NCI-H2107 (cell line): ENCODE measurements at places on chromosomes 6 and 20.
A peak's percentile ranks its signal among the peaks of the same experiment; 100 is the strongest.

GRCh38 chr6:15395087-15395486, 149.2 kb downstream of the JARID2 start:
- DNase-seq: no peak

GRCh38 chr6:45923831-45924391, 91.7 kb downstream of the CLIC5 start:
- DNase-seq: no peak

DNA sequence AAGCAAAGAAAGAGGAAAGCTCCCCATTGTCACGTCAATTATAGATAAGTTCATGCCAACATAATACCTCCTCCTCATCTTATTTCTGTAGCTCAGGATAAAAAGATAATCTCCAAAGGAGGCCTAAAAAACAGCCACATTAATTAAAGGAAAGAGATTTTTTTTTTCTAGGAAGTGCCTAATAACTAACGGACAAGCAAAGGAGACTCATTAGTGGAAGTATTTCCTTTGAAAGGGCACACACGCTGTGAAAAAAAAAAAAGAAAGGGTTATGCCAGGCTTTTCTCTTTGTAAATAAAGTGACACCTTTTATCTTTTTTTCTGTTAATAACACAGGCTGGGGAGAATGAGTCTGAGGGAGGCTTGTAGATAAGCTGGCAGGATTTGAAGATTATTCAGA, 55.7 kb downstream of the PCSK2 start:
- DNase-seq: no peak

DNA sequence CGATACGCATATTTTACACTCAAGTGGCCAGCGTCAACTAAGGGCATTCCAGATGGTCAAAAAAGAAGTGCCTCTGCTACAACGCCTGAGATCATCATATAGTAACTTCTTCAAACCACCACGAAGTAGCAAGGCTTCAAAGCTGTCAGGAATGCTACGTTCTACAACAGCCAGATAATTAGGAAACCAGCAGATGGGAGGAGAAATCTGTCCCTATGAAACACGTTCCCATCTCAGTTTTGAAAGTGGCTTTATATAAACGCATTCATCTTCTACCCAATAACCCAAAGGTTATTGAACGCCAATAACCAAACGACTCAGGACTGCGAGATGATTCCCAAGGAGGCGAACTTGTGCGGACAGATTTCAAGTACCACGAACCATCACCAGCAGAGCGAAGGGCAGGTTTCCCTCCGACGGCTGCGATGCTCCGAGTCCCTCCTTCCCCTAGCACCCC, 1.2 kb downstream of the ABHD12 start:
- no peak for DNase-seq

DNA sequence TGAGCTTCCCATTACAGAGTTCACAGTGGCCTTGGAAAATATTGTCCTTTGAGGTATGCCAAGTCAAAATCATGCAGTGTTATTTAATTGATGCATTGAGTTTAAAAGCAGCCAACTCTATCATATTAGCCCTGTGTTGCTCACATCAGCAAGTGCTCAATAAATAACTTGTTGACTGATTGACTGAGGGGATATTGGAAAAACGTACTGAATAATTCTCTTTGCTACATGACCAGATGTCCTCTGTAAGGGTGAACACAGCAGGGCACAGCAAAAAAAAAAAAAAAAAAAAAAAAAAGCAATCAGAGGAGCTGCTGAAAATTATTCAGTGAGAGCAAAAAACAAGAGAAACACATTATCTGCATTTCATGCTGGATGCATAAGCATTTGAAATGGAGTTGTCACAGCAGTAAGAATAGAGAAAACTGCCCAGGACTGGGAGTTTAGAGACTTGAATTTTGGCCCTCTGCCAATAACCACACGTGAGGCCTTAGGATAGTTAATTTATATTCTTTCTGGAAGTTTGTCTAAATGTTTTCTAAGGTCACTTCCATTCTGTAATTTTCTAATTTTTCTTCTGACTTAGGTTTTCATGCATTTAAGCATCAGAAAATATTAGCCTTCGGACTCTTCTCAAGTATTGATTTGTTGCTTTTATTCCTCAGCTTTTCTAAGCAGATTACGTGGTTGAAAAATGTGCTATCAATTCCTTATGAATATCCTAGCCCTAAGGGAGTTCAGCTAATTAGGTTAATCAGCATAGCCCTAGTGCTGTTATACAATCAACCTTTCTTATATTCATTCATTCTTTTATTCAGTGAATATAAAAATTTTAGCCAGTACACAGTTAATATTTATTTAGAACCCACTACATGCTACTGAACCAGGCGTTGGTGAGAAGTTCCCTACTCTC, 246.8 kb upstream of the STXBP5 start:
- no peak for DNase-seq

DNA sequence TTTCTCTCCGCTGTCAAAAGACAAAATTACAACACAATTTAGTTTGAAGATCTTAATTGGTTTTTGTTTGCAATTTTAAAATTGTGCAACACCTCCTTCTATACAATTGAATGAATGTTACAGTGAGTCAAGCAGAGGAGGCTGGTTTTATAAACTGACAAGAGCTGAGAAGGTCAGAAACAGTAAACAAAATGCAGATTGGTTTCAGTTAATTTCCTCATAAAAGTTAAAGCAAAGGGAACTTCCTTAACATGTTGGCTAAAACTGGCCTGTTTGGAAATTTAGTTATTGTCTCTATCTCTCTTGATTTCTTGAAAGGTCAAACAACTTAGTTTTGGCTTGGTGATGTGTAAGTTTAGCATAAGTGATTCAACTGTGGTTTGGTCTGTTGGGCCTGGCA, 22.2 kb downstream of the KHDC1L start:
- DNase-seq: no peak

- no peak for DNase-seq
Measured at GRCh38 chr6:91213229-91213901, 626.5 kb upstream of the MAP3K7 start.

GRCh38 chr6:148959008-148959407, 212.2 kb downstream of the UST start:
- DNase-seq: no peak

- DNase-seq: no peak
Measured at GRCh38 chr20:43914311-43915210, at the start of gene TOX2. Gene TOX2 (plus strand): TSS chr20:43914852. CDS start chr20:43914892, 40 bp downstream.

- DNase-seq: no peak
Measured at GRCh38 chr6:85002847-85003246, 238.4 kb upstream of the TBX18 start.

- no peak for DNase-seq
Measured at GRCh38 chr6:118895859-118896258, 1.9 kb downstream of the ASF1A start.

GRCh38 chr6:154550779-154551178, 40.3 kb upstream of the CNKSR3 start:
- no peak for DNase-seq

DNA sequence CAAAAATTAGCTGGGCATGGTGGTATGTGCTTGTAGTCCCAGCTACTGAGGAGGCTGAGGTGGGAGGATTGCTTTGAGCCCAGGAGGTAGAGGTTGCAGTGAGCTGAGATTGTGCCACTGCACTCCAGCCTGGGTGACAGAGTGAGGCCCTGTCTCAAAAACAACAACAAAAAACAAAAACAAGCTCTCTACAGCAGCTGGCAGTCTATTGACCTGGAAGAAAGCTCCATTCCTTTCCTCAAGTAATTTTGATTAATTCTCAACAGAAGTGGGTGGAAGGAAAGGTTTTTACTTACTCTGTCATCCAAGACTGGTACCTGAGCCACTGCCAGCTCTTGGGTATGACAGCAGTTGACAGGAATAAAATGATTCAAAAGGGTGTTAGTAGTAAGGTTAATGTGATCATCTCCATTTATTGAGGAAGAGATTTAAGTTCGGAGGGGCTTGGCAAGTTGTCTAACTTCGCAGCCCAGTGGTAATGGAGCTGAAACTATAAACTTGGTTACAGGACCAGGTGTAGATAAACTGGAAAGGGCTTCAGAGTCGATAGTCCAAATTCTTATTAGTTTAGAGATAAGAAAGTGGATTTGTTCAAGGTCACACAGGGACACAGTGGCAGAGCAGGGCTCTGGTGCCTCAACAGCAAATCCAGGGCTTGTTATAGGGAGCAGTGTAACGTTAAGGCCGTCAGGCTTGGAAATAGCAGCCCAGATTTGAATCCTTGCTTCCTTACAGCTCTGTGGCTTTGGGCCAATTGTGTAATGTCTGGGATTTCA, 14.8 kb downstream of the SRSF3 start:
- no peak for DNase-seq

DNA sequence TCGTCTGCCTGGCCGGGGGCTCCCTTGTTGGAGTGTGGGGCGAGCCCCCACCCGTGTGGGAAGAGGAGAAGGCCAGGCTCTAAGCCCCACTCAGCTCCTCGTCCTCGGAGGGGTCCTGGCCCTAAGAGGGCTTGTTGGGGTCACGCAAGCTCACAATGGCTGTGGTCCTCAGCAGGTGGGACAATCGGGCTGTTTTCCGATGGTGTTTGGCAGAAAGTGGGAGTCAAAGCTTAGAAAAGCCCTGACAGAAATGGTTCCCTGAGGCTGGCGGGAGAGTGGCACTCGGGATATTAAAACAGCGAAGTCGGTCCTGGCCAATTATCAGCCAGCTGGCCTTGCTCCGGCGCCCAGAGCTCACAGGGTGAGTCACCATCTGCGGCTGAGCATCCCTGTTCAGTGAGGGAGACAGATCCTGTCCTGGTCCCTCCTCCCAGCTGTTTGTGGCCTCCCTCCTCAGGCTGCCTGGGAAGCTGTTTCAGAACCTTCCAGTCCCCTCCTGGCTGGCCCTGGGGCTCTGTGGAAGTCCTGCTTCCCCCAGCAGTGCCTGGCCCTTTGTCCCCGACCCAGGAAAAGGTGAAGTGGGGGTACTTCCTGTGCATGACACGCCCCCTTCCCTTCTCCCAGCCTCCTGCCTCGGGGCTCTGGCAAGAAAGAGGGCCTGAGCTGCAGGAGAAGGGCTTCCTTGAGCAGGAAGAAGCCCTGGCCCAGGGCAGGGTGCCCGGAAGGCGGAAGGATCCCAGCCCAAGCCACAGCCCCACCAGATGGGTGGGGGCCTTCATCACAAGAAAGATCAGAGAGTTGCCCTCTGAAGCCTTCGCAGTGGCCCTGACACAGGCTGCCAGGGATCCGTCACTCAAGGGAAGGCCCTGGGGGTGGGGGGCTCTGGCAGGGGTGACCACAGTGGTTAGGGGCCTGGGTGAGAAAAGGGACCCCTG, 53.6 kb upstream of the BHLHE23 start:
- peak; percentile 18 for DNase-seq

DNA sequence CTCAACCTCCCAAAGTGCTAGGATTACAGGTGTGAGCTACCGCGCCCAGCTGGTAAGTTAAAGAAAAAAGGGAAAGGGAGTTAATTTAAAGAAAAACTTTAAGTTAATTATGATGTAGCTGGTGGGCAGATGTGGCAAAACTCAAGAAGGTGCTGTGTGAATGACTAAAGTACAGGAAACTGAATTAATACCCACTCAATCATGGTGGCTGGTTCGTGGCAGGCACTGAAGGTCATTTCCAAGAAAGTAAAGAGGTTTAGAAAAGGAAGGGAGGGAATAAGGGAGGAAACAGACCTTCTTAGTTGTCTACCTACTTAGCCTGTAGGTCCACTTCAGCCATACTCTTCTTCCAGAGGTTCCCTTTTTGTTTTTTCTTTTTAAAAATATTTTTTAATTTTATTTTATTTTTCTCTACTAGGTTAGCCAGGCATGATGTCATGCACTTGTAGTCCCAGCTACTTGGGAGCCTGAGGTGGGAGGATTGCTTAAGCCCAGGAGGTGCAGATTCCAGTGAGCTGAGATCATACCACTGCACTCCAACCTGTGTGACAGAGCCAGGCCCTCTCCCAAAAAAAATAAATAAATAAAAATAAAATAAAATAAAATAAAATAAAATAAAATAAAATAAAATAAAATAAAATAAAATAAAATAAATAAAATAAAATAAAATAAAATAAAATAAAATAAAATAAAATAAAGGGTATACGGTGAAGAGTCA, 11.9 kb upstream of the TGM3 start:
- no peak for DNase-seq

DNA sequence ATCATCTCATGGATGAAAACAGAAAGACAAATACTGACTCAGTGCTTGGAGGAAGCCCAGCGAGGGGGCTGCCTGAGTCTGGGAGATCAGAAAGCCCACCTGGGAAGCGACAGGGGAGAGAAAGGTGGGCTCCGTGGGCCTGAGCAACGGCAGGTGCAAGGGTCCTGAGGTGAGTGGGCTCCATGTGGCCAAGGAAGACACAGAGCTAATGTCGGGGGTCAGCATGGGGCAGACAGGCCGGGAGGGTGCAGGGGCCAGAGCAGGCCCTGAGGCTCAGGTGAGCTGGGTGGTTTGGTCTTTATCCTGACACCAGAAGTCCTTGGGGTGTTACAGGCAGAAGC, 18.8 kb downstream of the APCDD1L start:
- DNase-seq: no peak

GRCh38 chr6:12483712-12484111, 193.6 kb downstream of the EDN1 start:
- DNase-seq: no peak

DNA sequence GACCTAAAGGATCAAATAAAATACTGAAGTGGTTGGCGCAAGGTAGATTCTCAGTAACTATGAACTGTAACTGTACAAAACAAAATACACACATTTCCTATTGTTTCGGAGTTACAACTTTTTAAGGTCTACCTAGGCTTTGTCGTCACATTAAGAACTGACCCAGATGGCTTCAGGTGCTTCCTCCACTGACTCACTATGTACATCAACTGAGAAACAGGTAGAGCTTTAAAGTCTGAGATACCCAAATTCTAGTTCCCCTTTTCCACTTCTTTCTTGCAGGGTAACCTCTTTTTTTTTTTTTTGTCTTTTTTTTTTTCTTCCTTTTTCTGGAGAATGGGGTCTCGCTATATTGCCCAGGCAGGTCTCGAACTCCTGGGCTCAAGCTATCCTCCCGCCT, 5.5 kb downstream of the SNRPB start:
- no peak for DNase-seq

DNA sequence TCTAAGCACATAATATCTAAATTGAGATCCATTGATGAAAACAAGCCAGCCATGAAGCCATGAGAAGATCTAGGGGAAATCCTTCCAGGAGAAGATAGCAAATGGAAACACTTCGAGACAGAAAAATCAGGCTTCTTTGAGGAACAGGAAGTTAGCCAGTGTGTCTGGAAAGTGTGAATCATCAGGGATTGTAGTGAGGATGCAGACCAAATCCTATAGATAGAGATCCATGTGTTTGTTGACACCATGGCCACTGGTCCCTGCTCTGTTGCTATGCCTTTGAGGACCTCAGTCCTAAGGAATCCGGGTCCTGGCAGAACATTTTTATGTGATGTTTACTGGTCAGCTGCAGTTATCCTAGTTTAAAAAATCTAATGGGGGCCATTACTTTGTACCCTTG, 6.6 kb upstream of the ELOVL2 start:
- DNase-seq: no peak

DNA sequence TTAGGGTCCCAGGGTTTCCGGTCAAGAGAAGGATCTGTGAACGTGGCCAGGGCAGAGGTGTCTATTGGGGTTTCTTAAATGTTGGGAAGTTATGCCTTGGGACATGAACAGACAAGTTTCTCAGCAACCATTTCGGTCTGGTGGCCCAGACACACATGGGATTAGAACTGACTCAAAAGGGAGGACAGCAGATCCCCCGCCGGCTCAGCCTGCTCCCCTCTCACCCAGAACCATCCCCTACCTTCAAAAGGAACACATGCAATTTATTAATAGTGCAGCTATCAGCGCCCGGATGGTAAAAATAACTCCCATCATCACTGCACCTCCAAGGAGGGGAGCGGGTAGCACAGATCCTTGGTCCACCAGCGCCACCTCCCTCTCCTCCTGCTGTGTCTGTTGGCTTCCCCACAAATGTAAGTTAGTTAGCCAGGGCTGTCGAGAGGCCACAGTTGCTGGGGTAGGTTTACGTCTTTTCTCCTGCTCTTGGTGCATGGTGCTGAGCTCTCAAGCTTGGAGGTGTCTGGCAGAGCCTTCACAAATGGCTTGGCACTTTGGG, 77.1 kb downstream of the TRAM2 start:
- DNase-seq: no peak
